ENCODE measurements at places on chromosomes 13 and 19.

GRCh38 chr13:113917594-113918371 lies 53.9 kb upstream of the GAS6 start:
- DNase-seq: no peak

DNA sequence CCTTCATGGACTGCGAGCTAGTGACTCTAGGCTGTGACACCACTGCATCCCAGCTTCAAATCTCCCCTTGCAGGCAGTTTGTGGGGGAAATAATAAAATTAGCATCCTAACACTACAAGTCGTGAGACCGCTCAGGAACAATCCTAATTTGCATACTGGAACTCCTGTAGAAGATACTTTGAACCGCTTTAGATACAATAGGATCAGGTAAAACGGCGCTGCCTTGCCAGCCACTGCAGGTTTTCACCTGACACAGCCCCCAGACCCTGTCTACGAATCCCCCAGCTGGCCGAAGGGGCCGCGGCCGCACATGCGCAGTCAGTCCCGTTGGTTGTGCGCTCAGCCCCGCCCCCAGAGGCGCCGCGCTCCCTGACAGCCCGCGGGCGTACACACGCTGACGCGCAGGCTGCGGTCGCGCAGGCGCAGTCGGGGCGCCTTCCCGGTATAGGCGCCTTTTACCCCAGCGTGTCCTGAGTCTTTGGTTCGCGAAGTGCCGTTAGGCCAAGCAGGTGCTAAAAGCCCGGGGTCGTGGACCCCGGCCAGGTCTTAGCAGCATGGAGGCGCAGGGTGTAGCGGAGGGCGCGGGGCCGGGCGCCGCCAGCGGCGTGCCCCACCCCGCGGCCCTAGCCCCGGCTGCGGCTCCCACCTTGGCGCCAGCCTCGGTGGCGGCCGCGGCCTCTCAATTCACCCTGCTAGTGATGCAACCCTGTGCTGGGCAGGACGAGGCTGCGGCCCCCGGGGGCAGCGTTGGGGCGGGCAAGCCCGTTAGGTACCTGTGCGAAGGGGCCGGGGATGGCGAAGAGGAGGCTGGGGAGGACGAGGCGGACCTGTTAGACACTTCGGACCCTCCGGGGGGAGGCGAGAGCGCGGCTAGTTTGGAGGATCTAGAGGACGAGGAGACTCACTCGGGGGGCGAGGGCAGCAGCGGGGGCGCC lies at the start of gene RFXAP:
Gene RFXAP, plus strand, starts transcription at position 419 of the 935 bp plus-strand sequence. Its CDS starts 136 bp downstream, at position 555.
- peak; percentile 60 for DNase-seq

DNA sequence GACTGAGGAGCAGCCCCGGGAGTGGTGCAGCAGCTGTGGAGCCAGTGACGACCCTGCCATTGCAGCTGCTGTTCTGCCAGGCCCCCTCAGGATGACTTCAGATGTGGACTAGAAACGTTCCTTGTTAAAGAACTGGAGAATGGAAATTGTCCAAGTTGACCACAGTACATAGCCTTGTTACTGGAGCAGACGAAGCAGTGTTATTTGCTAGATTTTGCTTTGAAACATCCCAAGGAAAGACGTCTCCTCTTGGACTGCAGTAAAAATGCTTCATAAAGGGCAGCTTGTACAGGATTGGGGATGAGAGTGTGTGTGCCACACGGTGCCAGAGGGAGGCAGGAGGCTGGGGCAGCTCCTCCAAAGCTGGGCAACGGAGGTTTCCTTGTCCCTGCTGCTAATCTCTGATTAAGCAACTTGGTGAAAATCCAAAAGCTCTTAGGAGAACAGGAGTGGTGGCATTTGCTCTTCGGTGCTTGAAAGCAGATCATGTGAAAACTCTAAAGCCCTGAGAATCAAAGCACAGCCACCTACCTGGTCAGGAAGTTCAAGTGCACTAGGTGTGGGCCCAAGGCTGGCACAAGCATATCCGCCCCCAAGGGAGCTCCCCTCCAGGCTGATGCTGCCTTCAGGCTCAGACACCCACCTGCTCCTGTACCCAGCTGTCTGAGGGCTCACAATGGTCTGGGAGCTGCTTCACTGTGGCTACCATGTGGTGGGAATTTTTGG lies 34.5 kb downstream of the SHISA2 start:
- no peak for DNase-seq

- no peak for DNase-seq
Observed at GRCh38 chr19:28403690-28404089, 809.3 kb downstream of the UQCRFS1 start.

GRCh38 chr19:37572203-37572602 lies 22.4 kb downstream of the ZNF571 start:
- no peak for DNase-seq

Data from HCT116 (cell line).